Fibroblast of skin of right quadriceps (primary cell): ENCODE measurements at places on chromosomes 12 and 14.

DNA sequence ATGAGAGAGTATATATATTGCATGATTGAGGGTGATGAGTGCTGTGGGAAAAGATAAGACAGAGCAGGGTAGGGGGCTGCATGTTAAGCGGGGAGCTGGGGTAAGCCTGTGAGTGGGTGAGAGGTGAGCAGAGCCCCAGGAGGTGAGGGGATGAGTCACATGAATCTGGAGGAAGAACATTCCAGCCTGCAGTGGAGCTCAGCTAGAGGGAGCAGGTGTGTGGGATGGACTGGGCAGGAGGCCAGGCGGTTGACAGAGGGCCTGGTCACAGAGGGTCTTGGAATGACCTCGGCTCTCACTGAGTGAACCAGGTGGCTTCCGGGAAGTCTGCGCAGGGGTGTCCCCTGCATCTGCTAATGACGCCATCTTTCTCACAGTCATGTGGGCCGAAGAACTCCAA is 44.4 kb downstream of the GIT2 start:
- DNase-seq: peak; percentile 79

- no peak for DNase-seq
Measured at GRCh38 chr12:8553088-8553627, 12.5 kb upstream of the CLEC4E start.

GRCh38 chr14:101072945-101073597 is 169.5 kb upstream of the RTL1 start:
- DNase-seq: peak; percentile 96

- DNase-seq: no peak
Measured at GRCh38 chr12:58025431-58025830, 84.1 kb downstream of the ATP23 start.

GRCh38 chr12:124170760-124171159 is 124.1 kb upstream of the RFLNA start:
- peak; percentile 68 for DNase-seq

DNA sequence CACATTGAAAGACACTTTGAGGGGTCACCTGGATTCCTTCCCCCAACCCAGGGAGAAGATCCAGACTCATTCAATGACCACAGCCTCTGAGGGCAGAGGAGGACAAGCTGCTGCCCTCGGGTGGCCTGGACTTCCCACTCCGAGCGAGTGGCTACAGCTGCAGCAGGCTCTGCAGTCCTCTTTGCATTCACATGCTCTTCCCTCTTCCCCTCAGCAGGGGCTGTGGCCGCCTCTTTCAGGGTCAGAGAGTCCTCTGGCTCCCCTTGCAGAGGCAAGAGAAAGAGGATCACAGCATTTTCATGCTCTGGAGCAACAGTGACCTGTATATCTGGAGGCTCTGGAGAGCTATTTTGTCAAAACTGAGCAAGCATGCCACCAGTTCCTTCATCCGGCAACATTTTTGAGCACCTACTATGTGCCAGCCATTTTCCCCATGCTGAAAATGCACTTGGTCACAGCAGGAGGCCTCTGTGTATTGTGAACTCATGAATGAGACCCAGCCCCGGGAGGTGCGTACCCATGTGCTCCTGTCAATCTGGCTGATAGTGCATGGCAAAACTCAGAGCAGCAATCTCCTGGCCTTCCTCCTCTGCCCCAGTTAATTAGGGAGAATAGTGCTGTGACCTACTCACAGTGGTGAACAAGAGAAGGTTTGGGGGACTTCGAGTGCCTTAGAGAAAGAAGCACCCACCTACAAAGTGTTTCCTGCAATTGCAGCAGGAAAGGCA is 42.9 kb upstream of the KCNA5 start:
- no peak for DNase-seq

- DNase-seq: no peak
Measured at GRCh38 chr12:115421796-115422709, 738.1 kb upstream of the TBX3 start.

DNA sequence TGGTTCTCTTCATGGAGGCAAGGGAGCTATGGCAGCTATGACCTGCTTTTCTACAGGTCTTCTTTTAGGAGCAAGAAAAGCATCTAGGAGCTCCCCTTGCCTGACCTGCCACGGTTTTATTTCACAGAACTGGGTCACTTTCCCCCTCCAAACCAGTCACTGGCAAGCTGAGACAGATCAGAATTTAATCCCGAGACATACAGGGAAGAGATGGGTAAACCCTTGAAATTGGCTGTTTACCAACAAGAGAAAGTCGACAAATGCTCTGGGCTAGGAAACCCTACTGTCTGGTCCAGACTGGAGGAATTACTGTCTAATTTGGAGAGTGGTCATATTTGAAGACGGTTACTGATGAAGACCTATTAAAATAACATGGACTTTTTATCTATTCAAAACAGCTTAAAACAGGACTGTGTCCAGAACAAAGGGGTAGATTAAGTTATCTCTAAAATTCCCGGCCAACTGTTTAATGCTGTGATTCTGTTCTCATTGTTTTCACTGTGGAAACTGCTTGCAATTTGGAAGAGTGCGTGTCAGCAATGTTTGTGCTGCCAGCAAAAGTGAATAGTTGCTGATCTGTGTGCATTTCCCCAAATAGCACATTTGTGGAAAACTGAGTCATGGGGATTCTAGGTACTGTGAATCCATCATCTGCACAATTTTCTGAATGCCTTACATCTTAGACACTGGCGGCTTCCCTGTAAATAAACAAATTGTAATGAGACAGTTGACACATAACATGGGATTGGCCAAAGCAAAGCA is 73.4 kb upstream of the EEA1 start:
- peak; percentile 92 for DNase-seq

DNA sequence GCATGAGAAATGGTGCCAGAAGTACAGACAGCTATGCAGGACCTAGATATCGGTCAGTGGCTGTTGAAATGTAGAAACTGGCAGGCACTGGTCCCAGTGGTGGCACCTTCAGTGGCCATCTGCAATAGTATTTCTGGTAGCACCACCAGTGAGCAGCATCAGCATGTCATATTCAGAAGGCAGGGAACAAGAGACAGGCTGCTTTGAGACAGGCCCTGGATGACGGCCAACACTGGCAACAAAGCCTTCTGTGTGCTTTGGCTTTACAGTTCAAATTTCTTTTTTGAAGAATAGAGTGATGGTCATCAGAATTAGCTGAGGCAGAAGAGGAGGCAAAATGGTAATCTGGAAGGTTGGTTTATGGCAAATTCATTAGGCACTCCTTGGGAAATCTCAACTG is 273.4 kb upstream of the SLC16A7 start:
- DNase-seq: no peak

DNA sequence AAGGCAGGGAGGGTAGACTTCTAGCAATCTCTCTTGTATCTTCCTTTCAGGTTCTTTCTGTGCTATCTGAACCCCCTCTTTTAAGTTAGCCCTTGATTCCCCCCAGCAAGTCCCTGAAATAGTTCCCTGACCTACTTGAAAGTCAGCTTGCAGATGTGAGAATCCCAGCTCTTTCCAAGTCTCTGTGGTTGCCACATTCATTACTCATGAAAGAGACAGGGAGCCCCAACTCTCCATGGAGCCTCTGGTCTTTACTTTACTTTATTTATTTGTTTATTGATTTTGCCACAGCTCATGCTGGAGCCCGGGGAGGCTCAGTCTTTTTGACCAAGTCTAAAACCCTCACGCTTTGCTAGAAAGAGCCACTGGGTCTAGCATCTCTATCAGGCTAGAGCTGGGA is 193.6 kb upstream of the FAR2 start:
- peak; percentile 27 for DNase-seq

DNA sequence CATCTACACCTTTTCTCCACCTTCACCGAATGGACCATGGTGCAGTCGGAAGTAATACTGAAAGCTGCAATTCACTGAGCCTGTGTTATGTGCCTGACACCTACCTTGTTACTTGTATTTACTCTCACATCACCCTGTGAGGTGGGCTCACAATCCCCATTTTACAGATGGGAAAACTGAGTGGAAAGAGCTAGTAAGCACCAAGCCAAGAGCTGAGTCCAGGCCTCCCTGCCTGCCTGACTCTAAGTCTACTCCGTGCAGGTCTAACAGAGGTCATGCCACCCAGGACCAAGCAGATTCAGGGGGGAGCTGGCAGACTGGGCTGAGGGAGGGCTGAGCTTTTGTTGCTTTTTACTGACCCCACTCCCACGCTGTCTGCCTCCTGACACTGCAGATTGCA is 29.1 kb upstream of the TC2N start:
- DNase-seq: no peak

DNA sequence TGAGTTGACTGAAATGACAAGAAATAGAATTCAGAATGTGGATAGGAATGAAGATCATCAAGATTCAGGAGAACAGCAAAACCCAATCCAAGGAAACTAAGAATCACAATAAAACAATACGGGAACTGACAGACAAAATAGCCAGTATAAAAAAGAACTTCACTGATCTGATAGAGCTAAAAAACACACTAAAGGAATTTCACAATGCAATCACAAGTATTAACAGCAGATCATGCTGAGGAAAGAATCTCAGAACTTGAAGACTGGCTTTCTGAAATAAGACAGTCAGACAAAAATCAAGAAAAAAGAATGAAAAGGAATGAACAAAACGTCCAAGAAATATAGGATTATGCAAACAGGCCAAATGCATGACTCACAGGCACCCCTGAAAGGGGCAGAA is 15.3 kb upstream of the OR5AU1 start:
- no peak for DNase-seq

DNA sequence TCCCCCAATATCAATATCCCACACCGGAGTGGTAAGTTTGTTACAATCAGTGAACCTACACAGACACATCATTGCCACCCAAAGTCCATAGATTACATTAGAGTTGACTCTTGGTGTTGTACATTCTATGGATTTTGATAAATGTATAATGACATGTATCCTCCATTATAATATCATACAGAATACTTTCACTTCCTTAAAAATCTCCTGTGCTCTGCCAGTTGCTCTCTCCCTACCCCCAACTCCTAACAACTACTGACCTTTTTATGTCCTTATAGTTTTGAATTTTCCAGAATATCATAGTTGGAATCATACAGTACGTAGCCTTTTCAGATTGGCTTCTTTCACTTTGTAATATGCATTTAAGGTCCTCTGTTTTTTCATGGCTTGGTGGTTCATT is 48.4 kb downstream of the SLC4A8 start:
- no peak for DNase-seq

DNA sequence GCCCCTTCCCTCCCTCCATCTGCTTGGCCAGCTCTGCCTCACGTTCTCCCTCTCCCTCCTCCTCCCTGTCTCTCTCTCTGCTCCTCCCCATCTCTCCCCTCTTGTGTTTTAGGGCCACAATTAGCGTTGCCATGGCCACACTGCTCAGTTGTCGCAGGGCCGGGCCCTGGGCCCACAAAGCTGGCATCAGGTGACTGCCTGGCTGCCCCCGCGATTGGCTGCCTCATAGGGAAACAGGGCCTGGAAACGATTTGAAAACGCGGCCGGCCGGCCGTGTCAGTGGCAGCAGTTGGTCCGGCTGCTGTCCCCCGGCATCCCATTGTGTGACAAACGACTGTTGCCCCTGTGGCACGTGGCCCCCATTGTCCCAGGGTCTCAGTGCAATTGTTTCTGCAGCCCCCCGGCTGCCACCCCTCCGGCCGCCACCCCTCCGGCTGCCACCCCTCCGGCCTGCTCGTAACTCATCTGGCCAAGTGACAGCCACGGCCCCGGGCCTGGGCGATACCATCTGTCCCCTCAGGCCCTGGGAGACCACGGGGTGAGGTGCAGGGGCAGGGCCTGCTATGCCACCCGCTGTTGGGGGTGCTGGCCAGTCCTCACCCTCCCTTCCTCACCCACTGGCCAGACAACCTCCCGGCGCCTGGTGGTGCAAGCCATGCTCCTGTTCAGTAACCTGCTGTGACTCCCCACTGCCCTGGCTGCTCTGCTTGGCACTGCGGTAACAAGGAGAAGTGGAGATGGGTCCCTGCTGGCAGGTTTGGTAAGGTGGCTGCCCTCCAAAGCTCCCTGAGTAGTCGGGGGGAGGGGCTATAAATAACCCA is 17.4 kb downstream of the FOXN4 start:
- DNase-seq: peak; percentile 37

- DNase-seq: no peak
Measured at GRCh38 chr12:2833810-2834209, 1.0 kb downstream of the NRIP2 start.

- DNase-seq: peak; percentile 78
Measured at GRCh38 chr14:75069121-75069810, at the start of gene ZC2HC1C. Gene ZC2HC1C (plus strand): TSS chr14:75069641. CDS start chr14:75070574, 933 bp downstream.

DNA sequence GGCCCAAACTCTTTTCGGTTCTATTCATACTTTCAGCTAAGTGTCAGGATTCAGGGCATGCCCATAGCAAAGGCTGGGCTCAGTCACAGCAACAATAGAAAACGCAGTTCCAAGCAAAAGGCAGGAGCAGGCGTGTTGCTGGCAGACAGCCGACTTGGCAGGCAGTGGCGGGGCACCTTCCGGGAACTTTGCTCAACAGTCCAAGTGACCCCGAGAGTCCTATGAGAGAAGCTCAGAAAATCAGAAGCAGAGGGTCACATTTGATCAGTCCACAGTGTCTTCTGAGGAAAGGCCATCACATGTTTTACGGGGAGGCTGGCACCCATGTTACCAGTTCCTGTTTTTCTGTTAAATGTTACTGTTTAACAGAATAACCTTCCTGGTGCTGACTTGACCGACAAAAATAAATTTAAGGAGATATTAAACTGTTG is 115.0 kb downstream of the DACT1 start:
- DNase-seq: no peak

- DNase-seq: no peak
Measured at GRCh38 chr12:79370021-79370420, 320.7 kb downstream of the PAWR start.

- DNase-seq: peak; percentile 56
Measured at GRCh38 chr14:103624860-103625259, 4.2 kb upstream of the KLC1 start.

GRCh38 chr14:101457936-101458740 is 103.2 kb upstream of the DIO3 start:
- no peak for DNase-seq

- DNase-seq: peak; percentile 39
Measured at GRCh38 chr12:45762185-45763110, 32.9 kb downstream of the ARID2 start.

- DNase-seq: no peak
Measured at GRCh38 chr14:69081271-69081670, 71.6 kb downstream of the DCAF5 start.

DNA sequence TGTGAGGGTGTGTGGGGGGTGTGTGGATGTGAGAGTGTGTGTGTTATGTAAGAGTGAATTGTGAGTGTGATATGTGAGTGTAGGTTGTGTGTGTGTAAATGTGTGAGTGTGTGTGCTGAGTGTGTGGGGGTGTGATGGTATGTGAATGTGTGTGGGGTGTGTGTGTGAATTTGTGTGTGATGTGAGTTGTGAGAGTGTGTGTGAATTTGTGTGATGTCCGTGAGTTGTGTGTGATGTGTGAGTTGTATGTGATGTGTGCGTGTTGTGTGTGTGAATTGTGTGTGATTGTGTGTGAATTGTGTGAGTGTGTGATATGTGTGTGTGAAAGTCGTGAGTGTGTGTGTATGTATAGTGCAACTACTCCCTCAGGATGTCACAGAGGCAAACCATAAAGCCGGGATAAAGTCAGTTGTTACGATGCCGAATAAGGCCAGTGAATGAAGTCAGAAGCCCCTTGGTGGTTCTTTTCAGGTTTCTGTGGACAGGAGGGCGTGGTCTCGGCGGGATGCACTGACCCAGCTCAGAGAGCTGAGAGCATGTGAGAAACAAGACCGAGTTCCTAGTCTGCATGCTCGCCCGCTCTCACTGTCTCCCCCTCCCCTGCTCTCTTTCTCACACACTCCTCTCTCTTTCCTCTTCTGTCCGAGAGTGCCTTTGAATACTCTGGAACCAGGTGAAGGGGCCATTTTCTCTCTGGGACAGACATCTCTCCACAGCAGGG is 71.8 kb upstream of the MAX start:
- DNase-seq: no peak
